ENCODE measurements at places on chromosomes 5 and 9.

DNA sequence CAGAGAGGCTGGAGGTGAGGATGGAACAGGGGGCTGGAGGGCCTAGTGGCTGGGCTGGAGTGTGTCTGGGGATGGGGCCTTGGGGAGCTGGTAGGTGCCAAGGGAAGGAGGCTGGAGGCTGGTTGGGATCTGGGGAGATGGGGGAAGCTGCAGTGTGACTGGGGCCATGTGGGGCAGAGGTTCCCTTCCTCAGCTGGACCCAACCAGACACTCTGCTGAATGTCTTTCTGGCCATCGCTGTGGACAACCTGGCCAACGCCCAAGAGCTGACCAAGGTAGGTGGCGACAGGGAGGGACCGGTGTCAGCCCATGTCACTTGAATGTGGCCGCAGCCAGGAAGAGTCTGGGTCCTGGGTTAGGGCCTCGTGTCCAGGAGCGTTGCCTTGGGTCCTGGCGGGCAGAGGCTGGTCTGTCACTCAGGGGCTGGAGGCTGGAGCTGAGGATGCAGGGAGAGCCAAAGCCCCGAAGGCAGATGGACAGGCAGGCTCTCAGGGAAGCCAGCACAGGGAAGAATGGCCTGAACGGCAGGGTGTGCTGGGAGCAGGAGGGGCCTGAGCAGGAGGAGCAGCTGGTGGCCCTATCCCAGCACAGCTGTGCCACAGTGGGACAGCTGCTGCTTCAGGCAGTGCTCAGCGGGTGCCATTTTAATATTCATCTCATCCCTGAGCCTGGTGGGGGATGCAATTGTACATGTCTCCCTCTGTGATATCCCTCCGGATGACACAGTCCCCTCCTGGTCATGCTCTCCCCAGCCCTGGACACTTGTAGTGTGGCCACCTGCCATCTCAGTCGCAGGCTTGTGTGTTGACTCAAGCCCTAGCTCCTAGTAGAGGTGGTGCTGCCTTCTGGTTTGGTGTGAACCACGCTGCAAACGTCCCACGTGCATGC lies 132.5 kb downstream of the CACNA1B start:
- DNase-seq = no peak

DNA sequence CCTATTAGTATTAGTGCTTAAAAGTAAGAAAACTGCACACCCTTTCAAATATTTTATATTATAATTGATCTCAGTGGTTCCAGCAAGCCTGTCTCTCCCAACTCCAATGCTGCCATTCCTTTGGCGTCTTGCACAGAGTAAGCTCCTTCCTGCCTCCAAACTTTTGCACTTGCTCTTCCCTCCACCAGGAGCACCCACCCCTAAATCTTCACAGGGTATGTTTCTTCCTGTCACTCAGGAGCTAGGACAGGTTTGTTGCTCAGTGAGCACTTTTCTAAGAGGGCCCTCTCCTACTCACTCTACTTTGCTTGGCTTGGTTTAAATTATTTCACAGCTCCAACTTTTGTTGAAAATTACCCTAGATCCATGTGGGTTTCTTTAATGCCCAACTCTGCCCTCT lies 189.1 kb upstream of the ADRA1B start:
- DNase-seq = no peak

GRCh38 chr9:23779220-23779619 lies 46.8 kb downstream of the ELAVL2 start:
- DNase-seq = no peak

DNA sequence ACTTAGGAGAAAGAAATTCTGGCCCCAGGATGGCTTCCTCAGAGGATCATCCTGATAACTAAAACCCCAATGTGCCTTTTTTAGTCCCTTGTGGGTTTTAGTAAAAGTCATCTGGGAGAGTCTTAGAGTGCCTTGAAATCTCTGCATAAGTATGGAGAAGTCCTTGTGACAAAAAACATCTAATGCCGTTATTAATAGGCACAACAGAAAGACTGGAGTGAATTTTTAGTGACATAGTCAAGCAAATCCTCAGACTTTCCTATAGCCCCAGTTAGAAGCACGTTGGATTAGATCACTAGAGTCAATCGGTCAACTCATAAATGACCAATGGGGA lies 108.2 kb upstream of the MPDZ start:
- no peak for DNase-seq

DNA sequence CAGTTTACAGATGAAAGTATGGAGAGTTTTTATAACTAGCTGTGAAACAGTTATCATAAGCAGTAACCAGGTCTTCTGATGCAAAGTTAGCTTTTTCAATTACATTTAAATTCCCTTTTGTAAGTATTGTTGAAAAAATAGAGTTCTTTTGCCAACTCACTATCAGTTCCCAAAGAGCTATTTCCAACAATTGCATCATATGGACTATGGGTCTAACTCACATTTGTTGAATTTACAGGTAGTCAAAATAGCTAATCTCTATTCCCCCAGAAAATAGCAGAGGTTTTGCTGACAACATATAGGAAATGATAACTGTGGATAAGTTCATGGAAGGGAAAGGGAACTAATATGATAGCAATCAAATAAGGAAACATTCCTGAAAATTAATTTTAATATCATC lies 1.4 kb downstream of the SPINK1 start:
- DNase-seq = no peak

GRCh38 chr5:4189317-4189716 lies 593.7 kb downstream of the IRX1 start:
- no peak for DNase-seq

DNA sequence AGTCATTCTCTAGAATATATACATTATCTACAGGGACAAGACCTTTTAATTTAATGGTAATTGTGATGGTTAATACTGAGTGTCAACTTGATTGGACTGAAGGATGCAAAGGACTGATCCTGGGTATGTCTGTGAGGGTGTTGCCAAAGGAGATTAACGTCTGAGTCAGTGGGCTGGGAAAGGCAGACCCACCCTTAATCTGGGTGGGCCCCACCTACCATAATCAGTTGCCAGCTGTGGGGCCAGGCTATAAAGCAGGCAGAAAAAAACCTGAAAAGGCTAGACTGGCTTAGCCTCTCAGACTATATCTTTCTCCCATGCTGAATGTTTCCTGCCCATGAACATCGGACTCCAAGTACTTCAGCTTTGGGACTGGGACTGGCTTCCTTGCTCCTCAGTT lies 112.2 kb upstream of the SMC2 start:
- DNase-seq = no peak

GRCh38 chr9:131642496-131643083 lies 97.3 kb downstream of the PRRT1B start:
- no peak for DNase-seq

DNA sequence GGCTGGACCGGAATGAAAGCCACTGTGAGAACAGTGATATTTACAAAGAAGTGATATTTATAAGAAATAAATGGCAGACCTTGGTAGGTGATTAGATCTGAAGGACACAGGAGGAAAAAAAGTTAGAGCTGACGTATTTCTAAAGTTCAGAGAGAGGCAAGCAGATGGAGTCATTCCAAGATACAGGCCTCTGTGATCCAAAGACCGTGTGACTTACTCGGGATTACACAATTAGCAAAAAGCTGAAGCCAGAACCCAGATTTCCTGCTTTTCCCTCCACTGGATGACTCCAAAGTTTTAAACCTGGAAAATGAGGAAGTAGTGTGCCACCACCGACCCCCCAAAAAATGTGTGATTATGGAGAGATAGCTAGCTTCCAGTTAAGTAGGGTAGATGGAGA lies 3.1 kb upstream of the DOCK8 start:
- DNase-seq = no peak

GRCh38 chr5:139914218-139914807 lies 118.7 kb downstream of the PSD2 start:
- DNase-seq = no peak

GRCh38 chr9:81605170-81605670 lies 84.1 kb downstream of the TLE1 start:
- no peak for DNase-seq

DNA sequence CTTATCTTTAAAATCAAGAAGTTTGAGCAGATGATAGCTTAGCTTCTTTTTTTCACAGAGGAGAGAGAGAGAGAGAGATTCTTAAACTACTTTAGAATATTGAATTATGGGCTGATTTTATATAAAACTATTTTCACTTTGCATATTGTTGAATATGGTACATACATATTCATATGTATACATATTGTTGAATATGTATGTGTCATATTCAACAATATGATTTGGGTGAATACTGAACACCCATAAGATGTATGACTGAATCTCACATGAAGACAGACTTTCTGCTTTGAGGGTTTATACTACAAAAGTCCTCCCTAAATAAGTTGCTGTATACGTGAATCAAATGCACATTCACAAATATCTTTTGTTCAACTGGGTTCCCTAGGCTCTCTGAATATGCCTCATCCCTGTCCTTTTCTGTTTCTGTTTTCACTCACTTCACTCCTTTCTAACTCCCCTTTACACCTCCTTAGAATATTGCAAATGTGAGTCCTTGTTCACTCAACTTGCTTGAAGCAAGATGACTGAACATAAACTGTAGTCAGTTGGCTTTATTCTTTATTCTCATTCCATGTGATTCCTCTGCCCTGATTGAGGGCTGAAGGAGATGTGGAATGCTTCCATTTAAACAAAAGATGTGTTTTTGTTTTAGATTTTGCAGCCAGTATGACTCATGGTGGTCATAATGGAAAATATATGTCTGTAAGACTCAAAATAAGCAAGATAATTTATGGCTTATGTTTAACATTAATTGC lies 225.4 kb upstream of the DAB2 start:
- DNase-seq = no peak

DNA sequence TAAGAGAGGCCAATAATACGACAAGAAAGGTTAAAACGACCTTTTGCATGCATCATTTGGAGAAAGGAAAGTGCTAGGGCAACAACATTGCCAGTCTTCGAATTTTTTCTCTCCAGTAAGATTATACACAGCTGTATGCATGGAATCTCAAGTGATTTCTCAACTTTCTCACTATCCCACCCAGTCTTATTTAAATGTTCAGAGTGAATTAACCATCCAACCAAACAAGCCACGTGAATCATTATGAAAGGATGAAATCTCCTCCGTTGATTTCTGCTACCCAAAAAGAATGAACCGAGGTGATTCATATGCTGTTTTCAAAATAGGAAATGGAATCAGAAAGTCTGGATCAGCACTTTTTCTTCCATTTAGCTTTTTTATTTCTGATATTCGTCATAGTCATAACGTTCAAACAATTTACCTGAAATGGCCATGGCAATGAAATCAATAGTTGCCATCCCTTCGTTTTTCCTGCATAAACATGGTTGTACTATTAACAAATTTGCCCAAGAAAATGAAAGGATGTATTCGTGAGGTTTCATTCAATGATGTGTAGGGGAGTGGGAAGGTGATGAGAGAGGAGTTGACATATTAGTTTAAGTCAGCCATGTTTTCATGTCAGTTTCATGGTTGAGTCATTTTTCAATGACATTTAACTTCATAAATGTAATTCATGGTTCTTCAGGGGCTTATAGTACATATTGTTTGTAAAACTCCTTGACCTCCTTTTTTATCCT lies 170.9 kb upstream of the WWC1 start:
- DNase-seq = no peak

DNA sequence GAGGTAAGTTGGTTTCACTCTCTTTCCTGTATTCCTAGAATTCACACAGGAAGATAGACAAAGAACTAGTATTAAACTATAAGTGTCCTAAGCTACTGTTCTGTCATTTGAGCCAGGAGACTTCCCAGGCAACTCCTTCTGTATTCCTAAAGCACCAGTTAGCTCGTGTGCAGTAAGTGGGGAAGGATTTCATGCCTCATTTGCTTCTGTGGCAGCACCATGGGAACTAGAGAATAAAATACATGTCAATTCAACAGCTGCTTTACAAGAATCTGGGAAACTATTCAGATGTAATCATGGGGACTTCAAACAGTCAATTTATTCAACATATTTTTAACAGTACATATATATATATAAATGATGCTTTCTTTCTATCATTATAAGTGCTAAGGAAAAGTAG lies 762.3 kb downstream of the PRELID2 start:
- no peak for DNase-seq

- DNase-seq = no peak
These were observed 56.4 kb upstream of the OR2K2 start for GRCh38 chr9:111386386-111386785.

DNA sequence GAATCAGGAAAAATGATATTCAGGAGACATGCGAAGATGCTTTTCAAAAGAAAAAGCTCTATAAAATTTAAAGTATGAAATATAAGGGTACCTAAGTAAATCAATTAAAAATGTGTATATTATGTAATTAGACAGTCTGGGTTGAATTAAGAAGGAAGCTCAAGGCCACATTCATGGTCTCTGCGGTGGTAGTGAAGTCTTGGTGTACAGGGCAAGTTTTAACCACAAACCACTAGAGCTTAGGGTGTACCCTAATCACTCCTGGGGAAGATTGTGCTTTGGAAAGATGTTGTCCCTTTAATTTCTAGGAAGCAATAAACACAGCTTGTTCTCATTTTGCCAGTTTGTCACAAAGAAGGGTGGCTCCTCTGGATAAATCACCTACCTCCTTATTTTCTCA lies 287.2 kb upstream of the ZNF608 start:
- no peak for DNase-seq

GRCh38 chr5:81513982-81514381 lies 120.0 kb upstream of the ACOT12 start:
- DNase-seq = no peak

GRCh38 chr5:26889815-26890214 lies 148.6 kb downstream of the CDH9 start:
- no peak for DNase-seq

- DNase-seq = no peak
These were observed 37.9 kb upstream of the HTR1A start for GRCh38 chr5:64000096-64000495.

DNA sequence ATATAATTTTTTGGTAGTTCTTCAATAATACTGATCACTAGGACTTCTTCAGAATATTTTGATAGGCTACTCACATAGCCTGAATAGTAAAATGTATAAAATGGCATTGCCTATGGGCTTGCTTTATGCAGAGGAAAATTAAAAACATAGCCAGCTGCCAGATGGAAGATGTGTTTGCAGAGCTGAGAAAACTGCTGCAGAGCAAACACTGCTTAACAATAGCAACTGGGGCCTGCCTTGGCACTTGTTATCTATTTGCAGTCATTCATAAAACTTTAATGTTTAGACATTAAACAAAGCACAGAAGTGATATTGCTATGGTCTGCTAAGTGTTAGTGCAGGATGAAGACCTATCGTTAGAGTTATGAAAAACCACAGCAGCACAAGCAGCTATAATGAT lies 151.5 kb upstream of the SMC2 start:
- DNase-seq = no peak

DNA sequence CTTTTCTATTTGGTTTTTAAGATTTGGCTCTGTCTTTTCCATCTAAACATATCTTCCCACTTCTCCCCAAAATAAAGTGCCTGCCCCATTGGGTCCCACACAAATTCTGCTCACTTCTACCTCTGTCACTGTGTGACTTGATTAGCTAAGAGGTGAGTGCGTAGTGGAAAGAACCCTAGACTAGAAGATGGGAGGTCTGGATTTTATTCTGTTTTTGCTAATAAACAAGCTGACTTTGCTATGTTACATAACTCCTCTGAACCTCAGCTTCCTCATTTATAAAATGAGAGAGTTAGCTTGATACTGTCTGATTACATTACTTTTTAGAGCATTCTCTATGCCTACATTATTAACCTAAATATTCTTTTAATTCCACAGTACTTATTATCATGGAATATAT lies 51.3 kb upstream of the PTGER4 start:
- no peak for DNase-seq
